Smooth muscle cell of bladder (primary cell): ENCODE measurements at places on chromosomes 4 and X. TPM values are rescaled to one million over a fixed set of nuclear protein-coding genes. Genes with fewer than 3 reads are reported as not detected.

TMPRSS11A gene
- not detected in 2 replicates for total RNA-seq

TIGD4 gene
- 0.14 and 0.18 TPM in 2 replicates for total RNA-seq

ASB5 gene
- 2.4 and 6.4 TPM in 2 replicates for total RNA-seq

SSX3 gene
- total RNA-seq, result not detected in 2 replicates

CASK gene
- 63.2 and 73.0 TPM in 2 replicates for total RNA-seq

MYOZ2 gene
- total RNA-seq, result 0.28 and 0.83 TPM in 2 replicates

HHIP gene
- total RNA-seq, result under 0.01 and 0.43 TPM in 2 replicates
